ENCODE measurements at places on chromosomes 1 and 21. TPM values are rescaled to one million over a fixed set of nuclear protein-coding genes. Genes with fewer than 3 reads are reported as not detected.
A peak's percentile ranks its signal among the peaks of the same experiment; 100 is the strongest.

Gene HLX
- not detected for total RNA-seq

Gene SPAG17
- total RNA-seq: not detected

Gene SLFNL1
- 0.40 TPM for total RNA-seq

Gene FCAMR
- total RNA-seq: not detected

Gene KAZN
- total RNA-seq: 1.1 TPM

DNA sequence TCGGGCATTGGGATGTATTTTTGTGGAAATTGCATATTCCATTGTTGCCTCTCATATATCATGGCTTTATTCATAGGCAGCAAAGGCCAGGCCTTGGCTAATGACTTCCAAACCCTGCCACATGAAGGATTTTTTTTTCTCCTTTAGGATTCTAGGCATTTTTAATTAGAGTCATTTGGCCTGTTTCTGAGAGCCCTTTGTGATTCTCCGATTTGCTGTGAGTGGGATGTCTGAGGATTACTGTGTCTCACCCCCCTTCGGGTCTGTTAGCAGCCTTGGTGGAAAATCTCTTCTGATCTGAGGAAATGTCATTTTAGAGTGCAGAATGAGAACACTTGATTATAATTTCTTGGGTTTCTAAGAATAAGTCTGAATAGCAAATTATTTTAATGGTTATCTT, 253.5 kb downstream of the NTNG1 start:
- H3K4me1 ChIP-seq: no peaks in the 10 kb centered on the region
- H3K4me3 ChIP-seq: no peak overlapping the region
- no peaks in the 10 kb centered on the region for H3K27me3 ChIP-seq
- H3K27ac ChIP-seq: no peak overlapping the region
- no peak for DNase-seq

DNA sequence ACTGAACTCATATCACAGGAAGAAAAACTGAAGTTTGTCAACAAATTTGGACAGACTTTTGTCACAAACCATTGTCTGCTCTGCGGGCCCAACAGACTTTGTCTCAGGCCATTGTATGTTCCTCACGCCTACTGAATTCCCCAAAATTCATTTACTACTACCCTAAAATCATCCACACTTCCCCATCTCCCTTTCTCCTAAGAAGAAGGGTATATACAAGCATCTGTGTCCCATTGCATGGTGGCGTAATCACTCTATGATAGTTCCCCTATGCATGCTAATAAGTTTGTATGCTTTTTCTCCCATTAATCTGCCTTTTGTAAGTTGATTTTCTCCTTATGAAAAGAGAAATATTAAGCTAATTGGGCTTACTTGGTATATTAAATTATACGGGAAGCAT, 54.9 kb upstream of the ATF3 start:
- peaks cover 7% of the 10 kb centered on the region for H3K36me3 ChIP-seq
- H3K27me3 ChIP-seq: peaks cover 48% of the 10 kb centered on the region
- H3K4me1 ChIP-seq: peaks cover 5% of the 10 kb centered on the region
- no peak overlapping the region for H3K4me3 ChIP-seq
- no peak for DNase-seq

GRCh38 chr21:29235714-29236197, 63.0 kb upstream of the BACH1 start:
- no peak overlapping the region for H3K27ac ChIP-seq
- DNase-seq: no peak
- H3K36me3 ChIP-seq: no peaks in the 10 kb centered on the region
- H3K27me3 ChIP-seq: peaks cover 2% of the 10 kb centered on the region
- H3K4me1 ChIP-seq: peaks cover 17% of the 10 kb centered on the region

DNA sequence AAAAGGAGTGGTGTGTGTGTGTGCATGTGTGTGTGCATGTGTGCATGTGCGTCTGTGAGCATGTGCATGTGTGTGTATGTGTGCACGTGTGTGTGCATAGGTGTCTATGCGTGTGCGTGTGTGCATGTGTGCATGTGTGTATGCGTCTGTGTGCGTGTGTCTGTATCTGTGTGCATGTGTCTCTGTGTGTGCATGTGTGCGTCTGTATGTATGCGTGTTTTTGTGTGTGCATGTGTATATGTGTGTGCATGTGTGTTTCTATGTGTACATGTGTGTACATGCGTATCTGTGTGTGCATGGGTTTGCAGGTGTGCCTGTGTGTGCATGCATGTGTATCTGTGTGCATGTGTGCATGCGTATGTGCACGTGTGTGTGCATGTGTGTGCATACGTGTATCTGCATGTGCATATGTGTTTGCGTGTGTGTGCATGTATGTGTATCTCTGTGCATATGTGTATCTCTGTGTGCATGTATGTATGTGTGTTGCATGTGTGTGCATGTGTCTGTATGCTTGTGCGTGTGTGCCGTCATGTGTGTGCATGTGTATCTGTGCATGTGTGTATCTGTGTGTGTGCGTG, 77.9 kb downstream of the TCP10L start:
- H3K4me1 ChIP-seq: peaks cover 4% of the 10 kb centered on the region
- H3K4me3 ChIP-seq: no peak overlapping the region
- H3K27me3 ChIP-seq: no peaks in the 10 kb centered on the region
- peaks cover 6% of the 10 kb centered on the region for H3K36me3 ChIP-seq
- H3K27ac ChIP-seq: no peak overlapping the region
- DNase-seq: no peak

DNA sequence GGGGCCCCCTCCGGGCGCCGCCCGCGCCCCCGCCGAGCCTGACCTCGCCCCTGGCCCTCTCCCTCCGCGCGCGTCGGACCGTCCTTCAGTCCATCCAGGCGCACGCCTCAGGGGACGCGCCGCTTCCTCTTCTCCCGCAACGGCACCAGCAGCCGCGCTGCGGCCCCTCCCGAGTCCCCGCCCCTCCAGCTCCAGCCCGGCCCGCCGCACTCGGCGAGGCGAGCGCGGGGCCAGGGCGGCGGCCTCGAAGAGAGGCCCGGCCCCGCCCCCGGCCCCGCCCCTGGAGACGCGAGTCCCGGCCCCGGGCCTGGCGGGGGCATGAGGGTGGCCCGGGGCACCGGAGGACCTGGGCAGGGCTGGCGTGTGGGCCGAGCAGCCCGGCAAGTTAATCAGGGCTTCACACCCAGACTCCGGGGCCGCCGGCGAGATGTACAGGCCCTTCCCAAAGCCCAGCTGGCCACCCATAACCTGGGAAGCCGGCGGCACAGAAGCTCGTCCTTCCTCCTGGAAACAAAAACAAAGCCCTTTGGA, at the start of gene IGSF3:
Gene IGSF3 (minus strand): TSS at position 159 of the 531 bp plus-strand sequence. CDS start 1,407 bp downstream, outside the sequence.
- no peak within 1 kb of the TSS for H3K27ac ChIP-seq
- H3K36me3 ChIP-seq: no peaks in the 10 kb centered on the region
- peaks cover 74% of the 10 kb centered on the region for H3K27me3 ChIP-seq
- peak; percentile 51 for DNase-seq
- peaks cover 22% of the 10 kb centered on the region for H3K4me1 ChIP-seq

DNA sequence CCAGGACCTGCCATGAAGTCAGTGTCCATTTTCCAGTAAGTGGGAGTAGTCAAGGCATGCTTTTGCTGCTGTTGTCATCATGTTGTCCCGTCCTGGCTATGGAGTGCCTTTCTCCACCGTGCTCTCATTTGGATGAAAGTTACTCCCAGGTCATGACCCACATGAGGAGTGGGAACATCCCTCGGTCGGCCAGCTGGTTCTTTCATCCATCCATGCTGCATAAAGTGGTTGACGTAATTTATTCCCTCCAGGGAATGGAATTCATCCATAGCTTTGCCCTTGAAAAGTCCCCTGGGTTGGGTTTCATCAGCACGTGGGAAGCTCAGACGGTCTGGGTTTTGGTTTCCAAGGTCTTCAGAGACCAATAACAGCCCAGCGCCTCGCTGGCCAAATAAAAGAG, 11.6 kb downstream of the PLA2G2A start:
- no peak overlapping the region for H3K27ac ChIP-seq
- H3K36me3 ChIP-seq: no peaks in the 10 kb centered on the region
- no peak overlapping the region for H3K4me3 ChIP-seq
- no peak for DNase-seq

DNA sequence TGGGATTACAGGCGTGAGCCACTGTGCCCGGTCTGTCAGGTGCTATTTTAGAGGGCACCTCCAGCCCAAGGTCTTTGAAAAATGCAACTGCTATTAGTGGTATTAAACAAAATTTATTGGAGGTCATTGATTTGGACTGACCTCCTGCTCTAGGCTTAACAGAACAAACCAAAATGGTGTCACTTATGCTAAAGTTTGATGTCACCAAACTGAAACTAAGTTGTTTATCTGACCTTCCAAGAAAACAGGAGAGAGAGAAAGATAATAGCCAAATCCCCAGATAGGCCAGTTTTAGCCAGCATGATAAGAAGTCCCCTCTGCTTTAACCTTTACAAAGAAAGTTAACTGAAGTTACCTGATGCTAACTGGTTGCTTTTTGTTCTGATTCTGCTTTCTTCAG, 8.1 kb upstream of the INAVA start:
- H3K27ac ChIP-seq: no peak overlapping the region
- H3K4me3 ChIP-seq: no peak overlapping the region
- DNase-seq: no peak
- peaks cover 2% of the 10 kb centered on the region for H3K36me3 ChIP-seq
- peaks cover 12% of the 10 kb centered on the region for H3K27me3 ChIP-seq
- H3K4me1 ChIP-seq: peaks cover 59% of the 10 kb centered on the region

DNA sequence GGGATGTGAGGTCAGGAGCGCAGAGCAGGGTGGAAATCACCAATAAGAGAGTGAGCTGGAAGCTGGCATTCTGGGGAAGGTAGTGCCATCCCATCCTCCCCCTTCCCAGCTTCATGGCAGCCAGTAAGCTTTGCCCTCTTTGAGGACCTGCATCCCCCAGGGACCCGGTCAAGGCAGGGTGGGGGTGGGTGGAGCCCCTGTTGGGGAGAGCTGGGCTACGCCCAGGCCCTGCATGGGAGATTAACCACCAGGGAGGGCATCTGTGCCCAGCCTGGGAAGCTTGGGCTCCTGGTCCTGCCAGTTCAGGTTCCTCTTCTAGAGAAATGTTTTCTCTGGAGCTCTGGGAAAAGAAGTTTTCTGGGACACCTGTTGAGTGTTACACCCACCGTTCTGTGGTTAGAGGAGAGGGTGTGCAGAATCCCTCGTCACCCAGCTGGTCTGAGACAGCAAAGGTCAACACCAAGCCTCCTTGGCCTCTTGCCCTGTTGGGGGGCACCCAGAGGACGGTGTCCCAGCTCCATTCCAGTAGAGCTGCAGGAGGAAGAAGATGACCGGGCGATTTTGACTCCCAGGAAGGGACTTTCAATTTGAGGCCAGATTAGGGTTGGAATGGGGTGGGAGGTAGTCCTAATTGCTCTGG, 30.1 kb upstream of the TENT5C start:
- no peak overlapping the region for H3K4me3 ChIP-seq
- peak overlapping the region; percentile 14 for H3K27ac ChIP-seq
- no peak for DNase-seq

Data from activated CD8-positive, alpha-beta T cell treated with anti-CD3 and anti-CD28 coated beads, Interleukin-2, amount 10 ng/mL, durations not matched to agents 7 days and 5 days (primary cell).